ENCODE measurements at places on chromosomes 1 and 21.
A peak's percentile ranks its signal among the peaks of the same experiment; 100 is the strongest.

DNA sequence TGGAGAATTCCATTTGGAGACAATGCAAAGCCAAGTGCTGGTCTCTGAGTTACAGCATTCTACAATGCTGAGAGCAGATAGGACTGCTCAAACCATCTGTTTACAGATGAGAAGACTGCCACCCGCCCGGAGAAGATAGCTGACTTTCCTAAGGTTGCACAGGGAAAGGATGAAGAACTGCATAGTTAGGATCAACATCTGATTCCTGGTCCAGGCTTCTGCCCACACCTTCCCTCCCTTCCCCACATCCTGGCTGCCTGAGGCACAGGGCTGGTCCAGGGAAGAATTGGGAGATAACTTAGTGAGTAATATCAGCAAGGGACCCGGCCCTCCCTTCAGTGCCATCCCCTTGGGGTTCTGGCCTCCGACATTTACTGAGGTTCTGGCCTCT, 2.0 kb downstream of the SERINC2 start:
- DNase-seq: no peak

- DNase-seq: no peak
These were observed 7.1 kb upstream of the IER5 start for GRCh38 chr1:181081395-181081794.

DNA sequence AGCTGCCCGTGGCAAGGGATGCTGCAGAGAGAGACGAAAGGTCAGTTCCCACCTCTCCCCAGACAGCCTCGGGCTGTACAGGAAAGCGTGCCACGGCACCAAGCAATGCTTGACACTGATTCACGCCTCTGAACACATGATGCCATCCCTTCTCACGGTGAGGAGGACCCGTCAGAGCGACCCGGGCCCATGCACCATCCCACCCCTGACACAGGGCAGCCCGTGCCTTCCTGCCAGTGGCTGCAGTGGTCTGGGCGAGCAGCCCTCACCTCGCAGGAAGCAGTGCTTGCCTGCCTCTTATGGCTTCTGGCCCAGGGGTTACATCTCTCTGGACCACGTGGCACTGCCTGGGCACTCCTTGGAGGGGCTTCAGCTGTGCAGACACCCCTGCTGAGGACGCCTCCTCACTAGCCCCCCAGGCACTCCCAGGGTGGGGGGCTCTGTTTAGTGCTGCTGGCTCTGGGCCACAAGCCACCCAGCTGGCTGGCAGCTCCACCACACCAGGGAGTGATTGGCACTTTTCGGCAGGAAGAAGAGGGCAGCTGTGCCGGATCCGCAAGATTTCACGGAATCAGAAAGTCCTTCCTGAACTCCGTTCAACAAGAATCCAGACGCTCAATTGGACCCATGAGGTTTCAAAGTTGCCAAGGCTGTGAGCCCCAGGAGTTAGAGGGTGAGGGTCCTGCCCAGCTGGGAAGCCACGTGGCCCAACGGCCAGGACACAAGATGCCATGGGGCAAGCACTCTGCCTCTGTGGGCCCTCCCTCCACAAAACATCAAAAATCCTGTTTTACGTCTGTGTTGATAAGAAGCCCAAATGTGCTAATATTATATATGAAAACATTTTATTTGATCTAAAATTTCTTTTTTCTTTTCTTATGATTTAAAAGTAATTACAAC, 34.8 kb upstream of the SLC19A1 start:
- DNase-seq: no peak

GRCh38 chr1:89945852-89946476, 48.9 kb upstream of the ZNF326 start:
- peak; percentile 67 for DNase-seq

- no peak for DNase-seq
These were observed 2.6 kb upstream of the KCNQ4 start for GRCh38 chr1:40780678-40781607.

DNA sequence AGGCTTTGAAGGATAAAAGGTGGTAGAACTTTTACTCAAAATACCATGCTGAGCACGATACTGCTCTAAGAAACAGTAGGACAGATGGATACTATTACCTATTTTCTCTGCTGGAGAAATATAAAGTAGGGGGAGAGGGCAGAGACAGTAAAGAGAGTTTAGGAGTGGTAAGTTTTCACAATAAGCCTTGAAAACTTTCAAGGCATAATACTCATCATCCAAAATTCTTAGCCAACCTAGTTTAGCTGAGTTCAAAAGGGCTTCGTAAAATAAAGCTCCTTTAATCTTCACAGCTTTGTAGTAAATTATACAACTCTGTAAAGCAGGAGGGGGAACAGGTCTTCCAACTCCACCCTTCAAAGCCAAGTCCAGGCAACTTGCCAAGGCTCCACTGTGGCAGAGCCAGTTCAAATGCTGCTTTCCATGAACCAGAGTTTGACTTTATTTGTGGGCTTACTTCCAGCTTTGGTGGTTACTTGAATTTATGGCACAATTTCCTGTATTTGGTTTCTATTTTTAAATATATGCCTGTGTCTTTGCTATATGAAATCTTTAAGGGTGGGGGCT, 15.5 kb downstream of the TEX38 start:
- peak; percentile 27 for DNase-seq

DNA sequence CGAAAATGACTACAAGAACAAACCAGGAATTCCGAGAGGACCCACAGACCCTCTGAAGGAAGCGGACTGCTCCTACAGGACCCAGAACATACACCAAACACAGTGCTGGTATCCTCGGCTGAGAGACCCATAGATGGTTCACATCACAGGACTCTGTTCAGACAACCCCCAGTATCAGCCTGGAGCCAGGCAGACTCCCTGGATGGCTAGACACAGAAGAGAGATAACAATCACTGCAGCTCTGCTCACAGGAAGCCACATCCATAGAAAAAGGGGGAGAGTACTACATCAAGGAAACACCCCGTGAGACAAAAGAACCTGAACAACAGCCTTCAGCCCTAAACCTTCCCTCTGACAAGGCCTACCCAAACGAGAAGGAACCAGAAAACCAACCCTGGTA, 434.0 kb upstream of the NR5A2 start:
- DNase-seq: no peak

GRCh38 chr21:33561373-33561772, 18.5 kb downstream of the SON start:
- no peak for DNase-seq

DNA sequence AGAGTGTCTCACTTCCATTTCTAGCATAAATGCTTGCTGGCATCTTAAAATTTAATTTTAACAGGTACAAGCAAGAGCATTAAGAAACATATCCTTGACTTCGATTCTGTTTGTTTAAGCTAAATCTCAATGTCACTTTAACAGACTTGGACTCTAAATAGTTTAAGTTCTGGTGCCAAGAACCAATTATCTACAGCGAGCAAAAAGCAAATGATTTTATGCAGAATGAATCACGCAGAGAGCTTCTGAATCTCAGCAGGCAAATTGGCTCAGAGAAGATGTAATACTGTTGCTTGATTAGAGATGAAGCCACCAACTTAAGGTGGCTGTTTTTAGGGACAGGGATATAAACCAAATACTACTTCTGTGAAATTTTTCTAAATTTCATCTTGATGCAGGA, 117.0 kb upstream of the PLD5 start:
- DNase-seq: no peak

GRCh38 chr1:225469051-225469450, 41.2 kb upstream of the LBR start:
- DNase-seq: no peak

DNA sequence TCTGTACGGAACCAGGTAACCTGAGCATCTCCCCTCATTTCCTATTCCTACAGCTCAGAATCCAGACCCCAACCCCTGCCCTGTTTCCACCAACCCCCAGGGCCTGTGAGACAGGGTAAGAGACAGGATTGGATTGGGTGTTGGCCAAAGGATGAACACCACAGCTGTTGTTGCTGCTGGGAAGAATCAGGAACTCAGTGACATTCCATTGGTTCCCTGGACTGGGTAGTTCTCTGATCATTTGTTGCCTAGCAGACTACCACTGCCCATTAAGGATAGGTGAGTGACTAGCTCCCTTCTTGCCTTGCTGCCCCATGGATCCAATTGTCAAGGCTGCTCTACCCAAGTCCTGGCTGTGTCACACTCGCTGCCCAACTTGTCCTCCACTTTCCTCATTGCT, 10.0 kb downstream of the NCSTN start:
- no peak for DNase-seq

DNA sequence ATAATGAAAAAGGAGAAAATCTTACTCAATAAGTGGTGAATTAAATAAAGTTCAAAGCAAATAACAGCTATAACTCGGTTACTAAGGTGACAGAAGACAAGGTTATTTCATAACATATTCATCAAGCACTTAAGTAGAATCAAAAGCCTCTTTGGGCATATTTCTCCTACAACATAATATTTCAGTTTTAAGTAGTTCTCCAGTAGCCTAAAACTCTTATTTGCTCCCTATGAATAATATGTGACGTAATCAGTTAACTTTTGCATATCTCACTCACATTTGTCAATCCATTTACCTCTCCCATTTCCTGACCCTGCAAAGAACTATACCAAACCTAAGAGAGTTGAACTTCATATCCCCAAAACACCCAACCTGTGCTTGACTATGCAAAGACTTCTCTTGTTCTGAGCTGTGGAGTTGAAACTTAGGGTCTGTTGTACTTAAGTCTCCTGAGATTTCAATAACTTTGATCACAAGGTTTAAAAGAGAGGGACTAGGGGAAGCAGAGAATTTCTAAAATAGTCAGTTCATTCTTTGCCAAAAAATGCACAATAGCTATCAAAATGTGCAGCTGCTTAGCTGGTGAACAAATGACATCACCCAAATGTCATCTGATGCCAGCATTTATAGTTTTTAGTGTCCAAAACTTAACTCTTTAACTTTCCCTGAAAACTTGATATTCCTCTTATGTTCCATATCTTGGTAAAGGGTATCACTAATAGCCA, 37.2 kb downstream of the TTLL7 start:
- peak; percentile 3 for DNase-seq

- DNase-seq: no peak
These were observed 45.2 kb upstream of the LYST start for GRCh38 chr1:235911876-235912275.
